Dorsolateral prefrontal cortex (tissue), 122 donors: ENCODE measurements at places on chromosomes 1 and 21. TPM values are rescaled to one million over a fixed set of nuclear protein-coding genes. Genes with fewer than 3 reads are reported as not detected.

Gene DLGAP3
- 104 TPM for total RNA-seq

Gene CD34
- total RNA-seq = 15.2 TPM

Gene TAS1R1
- not detected for total RNA-seq

Gene DENND2C
- 2.3 TPM for total RNA-seq

Gene IVL
- not detected for total RNA-seq

Gene ID3
- 88.5 TPM for total RNA-seq

- no peak for DNase-seq
Observed at GRCh38 chr1:36524359-36525062, 41.8 kb upstream of the CSF3R start.

- peak; percentile 58 for DNase-seq
Observed at GRCh38 chr1:52348704-52349300, 17.2 kb downstream of the CC2D1B start.

- no peak for DNase-seq
Observed at GRCh38 chr21:42561762-42562650, 48.4 kb downstream of the SLC37A1 start.

GRCh38 chr1:1220197-1220596 is 6.2 kb upstream of the TNFRSF4 start:
- DNase-seq = no peak

GRCh38 chr1:244089561-244089960 is 38.5 kb downstream of the ZBTB18 start:
- no peak for DNase-seq

GRCh38 chr1:81007024-81007423 is 793.7 kb upstream of the ADGRL2 start:
- no peak for DNase-seq

GRCh38 chr1:109740615-109741373 is at the start of gene GSTM3:
Gene GSTM3 (minus strand): TSS chr1:109741038. CDS start chr1:109740287, 751 bp downstream.
- DNase-seq = no peak
